ENCODE measurements at places on chromosomes 11 and 22.

- DNase-seq = no peak
Measured at GRCh38 chr22:28560046-28560742, 119.4 kb downstream of the TTC28 start.

DNA sequence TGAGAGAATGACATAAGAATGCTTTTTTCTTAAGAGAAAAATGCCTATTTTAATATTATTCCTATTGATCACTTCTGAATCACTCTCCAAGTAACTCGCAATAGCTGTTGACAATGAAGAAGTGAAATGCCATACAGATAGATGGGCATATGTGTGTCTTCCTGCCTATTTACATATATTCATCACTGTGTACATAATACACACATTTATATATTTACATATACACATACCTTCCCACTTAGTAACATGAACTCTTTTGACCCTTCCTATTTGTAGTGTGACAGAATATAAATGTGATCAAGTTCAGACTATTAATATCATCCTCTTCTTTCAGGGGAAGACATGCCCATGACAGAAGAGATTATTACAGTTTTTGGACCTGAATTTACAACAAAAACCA is 756.7 kb downstream of the DLG2 start:
- no peak for DNase-seq

DNA sequence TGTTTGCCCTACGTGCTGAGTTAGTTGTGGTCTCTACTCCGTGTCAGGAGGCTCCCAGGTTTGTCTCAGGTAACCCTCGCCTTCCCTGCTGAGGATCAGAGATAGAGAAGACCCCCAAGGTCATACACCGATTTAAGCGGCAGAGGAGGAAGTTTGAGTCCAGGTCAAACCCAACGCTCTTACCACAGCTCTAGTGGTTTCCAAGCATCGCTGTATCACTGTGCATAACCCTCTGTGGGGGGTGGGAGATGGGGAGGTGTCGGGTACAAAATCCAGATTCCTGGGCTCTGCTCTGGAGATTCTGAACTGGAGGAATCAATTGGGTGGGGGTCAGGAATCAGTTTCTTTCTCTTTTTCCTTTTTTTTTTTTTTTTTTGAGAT is 627 bp downstream of the DNAJC4 start:
- DNase-seq = no peak

GRCh38 chr22:47445716-47446290 is 683.4 kb downstream of the TBC1D22A start:
- DNase-seq = no peak

GRCh38 chr22:44689173-44689572 is 12.8 kb upstream of the PRR5 start:
- DNase-seq = no peak

DNA sequence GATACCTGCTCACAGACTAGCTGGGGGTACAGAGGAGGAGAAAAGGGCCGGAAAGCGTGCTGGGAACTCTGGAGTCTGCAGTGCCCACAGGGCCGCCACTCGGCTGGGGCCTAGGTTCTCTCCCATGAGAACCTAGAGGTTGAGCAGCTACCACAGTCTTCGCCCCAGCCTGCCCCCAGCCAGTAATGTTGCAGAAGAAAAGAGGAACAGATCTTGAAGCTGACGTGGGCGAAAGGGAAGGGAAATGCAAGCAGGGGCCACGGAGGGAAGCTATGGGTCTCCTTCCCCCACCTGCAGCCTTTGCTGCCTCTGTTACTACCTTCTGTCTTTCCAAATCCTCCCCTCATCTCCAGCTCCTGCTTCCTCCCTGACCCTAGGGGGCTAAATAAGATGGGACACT is 28.8 kb upstream of the P2RY2 start:
- DNase-seq = no peak

DNA sequence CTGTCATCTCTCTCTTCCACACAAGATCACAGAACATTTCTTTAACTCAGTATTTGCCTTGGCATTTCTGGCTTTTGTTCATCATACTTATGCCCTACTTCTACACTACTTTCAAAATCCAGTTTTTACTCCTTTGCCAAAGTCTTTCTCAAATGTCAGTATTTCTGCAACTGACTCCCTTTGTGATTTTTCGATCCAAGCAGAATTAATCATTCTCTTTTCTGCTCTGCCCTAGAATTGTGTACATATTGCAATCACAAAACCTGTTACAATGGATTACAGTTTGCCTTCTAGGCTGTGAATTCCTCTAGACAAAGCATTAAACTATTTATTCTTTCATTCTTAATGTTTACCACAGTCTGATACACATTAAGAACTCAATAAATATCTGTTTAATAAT is 33.3 kb upstream of the GLYAT start:
- no peak for DNase-seq

- DNase-seq = peak; percentile 98
Measured at GRCh38 chr11:61516675-61517572, 8.4 kb downstream of the LRRC10B start.
